Retinal pigment epithelial cell (primary cell): ENCODE measurements at places on chromosomes 3 and 15.

- DNase-seq: no peak
Measured at GRCh38 chr15:76006136-76006778, 6.0 kb downstream of the NRG4 start.

DNA sequence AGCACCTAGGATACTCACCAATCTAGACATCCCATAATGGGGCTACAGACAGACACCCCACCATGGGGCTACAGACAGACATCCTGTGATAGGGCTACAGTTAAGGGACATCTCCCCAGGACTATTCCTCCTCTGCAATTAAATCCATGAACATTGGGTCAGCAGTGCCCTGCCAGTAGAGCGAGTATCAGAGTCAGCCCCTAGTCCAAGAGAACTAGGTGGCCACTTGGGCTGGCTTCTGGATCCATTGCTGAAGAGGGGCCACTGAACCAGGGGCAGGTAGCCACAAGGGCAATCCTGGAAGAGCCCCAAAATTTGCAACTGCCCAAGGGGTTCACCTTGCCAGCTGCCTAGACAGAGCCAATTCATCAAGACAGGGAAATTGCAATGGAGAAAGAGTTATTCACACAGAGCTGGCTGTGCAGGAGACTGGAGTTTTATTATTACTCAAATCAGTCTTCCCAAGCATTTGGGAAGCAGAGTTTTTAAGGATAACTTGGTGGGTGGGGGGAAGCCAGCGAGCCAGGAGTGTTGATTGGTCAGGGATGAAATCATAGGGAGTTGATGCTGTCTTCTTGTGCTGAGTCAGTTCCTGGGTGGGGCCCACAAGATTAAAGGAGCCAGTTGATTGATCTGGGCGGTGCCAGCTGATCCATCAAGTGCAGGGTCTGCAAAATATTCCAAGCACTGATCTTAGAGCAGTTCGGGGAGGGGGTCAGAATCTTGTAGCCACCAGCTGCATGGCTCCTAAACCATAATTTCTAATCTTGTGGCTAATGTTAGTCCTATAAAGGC is 170.2 kb upstream of the SMAD3 start:
- DNase-seq: no peak

- DNase-seq: no peak
Measured at GRCh38 chr3:102727340-102727739, 292.5 kb downstream of the ZPLD1 start.

GRCh38 chr3:140545756-140546155 is 132.1 kb upstream of the TRIM42 start:
- DNase-seq: no peak

GRCh38 chr15:100766243-100767000 is 113.2 kb upstream of the ALDH1A3 start:
- DNase-seq: peak; percentile 28

DNA sequence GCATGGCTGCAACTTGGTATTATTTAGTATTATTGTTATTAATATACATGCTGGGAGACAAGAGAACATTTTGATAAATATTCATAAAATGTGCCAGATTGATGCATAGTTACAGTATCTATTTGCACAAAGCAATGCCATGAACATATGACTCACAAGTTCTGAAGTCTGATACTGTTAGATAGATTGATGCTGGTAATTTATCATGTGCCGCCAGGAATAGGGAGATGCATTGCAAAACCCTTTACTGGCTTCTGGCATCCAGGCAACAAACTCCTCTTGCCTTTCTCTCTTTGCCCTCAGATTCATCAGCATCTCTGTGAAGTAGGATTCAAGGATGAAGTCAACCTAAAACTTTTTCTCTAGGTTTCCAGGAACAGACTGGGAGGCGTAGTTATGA is 41.0 kb upstream of the SLC25A26 start:
- DNase-seq: no peak

DNA sequence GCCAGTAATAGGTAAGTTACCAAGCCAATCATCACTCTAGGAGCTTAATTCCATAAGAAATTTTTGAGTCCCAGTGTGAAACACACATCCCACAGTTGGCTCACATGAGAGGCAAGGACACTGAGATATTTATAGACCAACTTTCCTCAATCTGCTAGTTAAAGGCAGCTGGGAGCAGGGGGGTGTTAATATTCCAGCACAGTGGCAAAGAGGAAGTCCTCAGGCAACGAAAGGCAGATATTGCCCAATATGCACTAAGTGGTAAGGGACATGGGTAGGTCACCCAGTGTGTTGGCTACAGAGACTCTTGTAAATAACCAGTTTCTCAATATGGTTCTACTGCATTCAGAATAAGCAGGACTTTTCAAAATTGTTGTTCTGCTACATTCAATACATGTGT is 61.0 kb downstream of the TOP2B start:
- DNase-seq: no peak

- DNase-seq: no peak
Measured at GRCh38 chr3:65714134-65714533, 324.6 kb downstream of the MAGI1 start.
